ENCODE measurements at places on chromosomes 12 and 14. TPM values are rescaled to one million over a fixed set of nuclear protein-coding genes. Genes with fewer than 3 reads are reported as not detected.

The KRT74 gene
- total RNA-seq = not detected

The OR6C68 gene
- total RNA-seq = not detected

GRCh38 chr12:45655186-45655585 lies 74.3 kb upstream of the ARID2 start:
- H3K27ac ChIP-seq = no peak overlapping the region
- no peaks in the 10 kb centered on the region for H3K4me1 ChIP-seq
- DNase-seq = no peak
- H3K4me3 ChIP-seq = no peak overlapping the region
- no peaks in the 10 kb centered on the region for H3K36me3 ChIP-seq
- H3K27me3 ChIP-seq = no peaks in the 10 kb centered on the region

GRCh38 chr12:93047118-93047517 lies 118.0 kb upstream of the EEA1 start:
- no peaks in the 10 kb centered on the region for H3K36me3 ChIP-seq
- H3K4me3 ChIP-seq = no peak overlapping the region
- H3K27ac ChIP-seq = no peak overlapping the region

DNA sequence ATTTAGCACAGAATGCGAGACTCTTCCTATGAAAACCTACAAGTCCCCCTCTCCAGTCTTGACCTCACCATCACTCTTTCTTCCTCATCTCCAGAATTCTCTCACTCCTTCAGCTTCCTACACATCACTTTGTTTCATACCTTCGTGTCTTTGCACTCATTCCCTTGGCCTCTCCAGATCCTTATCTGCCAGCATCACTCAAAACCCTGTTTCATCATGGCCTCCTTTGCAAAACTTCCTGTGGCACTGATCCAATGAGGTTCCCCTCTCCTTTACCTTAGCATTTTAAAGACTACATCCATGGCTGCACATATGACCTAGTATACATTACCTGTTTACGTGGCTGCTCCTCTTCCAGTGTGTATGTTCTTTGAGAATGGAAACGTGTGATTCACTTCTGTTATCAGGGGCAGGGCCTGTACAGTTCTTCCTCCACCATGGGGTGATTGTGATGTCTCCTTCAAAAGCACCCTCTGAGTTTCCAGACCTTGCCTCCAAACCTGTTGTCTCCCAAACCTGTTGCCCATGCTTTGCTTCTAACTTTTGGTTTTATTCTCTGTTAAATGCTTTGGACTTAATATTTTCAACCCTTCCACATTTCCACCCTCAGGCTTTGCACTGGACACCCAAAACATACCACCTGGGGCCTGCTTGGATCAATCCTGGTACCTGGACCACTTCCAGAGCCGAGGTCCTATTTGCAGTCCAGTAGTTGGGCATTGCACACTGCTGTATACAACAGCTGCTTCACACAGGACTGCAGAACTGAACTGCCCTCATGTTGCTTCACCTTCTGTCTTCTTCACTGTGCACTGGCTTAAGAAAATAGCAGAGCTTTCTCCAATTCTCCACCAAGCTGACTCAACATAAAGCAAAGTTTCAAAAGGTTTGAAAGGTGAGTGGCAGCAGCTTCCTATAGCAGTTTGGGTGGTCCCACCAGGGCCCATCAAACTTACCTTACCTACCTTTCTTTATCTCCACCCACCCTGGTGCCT lies 131.7 kb downstream of the LLPH start:
- no peak for DNase-seq
- no peak overlapping the region for H3K4me3 ChIP-seq
- H3K27ac ChIP-seq = no peak overlapping the region
- H3K36me3 ChIP-seq = no peaks in the 10 kb centered on the region
- H3K27me3 ChIP-seq = no peaks in the 10 kb centered on the region

- H3K36me3 ChIP-seq = no peaks in the 10 kb centered on the region
- H3K27me3 ChIP-seq = no peaks in the 10 kb centered on the region
- H3K4me1 ChIP-seq = no peaks in the 10 kb centered on the region
Measured at GRCh38 chr12:29533815-29534489, 36.5 kb upstream of the OVCH1 start.

DNA sequence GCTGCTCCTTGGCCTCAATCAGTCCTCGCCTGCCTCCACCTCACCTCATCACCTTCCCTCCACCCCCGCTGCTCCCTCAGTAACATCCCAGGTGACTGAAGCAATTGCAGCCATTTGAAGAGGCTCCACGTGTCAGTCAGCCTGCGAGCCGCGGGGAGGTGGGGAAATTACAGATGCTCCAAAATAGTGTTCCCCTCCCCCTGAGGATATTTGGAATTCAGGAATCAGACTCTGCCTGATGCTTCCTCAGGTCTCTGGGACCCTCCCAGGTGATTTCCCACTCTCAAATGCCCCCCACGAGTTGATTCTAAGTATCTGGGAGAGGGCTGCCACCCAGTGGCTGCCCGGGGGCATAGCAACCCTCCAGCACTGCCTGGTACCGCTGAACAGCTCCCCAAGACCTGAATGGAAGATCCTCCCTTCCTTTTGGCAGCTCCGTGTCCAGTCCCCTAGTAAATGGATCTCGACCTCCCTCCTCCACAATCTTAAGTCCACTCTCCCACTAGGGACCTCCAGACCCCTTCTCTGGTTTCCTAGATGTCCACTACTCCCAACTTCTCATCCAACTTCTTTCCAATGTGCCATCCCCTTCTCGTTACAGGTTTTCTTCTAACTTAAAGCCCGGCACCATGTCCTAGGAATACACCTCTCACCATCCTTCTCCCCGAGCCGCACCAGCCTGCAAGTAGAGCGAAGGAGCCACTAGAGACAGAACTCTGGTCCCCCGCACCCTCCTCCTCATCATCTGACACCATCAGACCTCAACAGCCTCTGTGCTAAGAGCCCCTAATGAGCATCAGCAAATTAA lies 1.4 kb upstream of the ASIC1 start:
- H3K36me3 ChIP-seq = no peaks in the 10 kb centered on the region
- no peak overlapping the region for H3K27ac ChIP-seq
- no peak for DNase-seq
- H3K27me3 ChIP-seq = no peaks in the 10 kb centered on the region
- no peaks in the 10 kb centered on the region for H3K4me1 ChIP-seq

GRCh38 chr14:78022059-78022458 lies 148.1 kb upstream of the NRXN3 start:
- no peak overlapping the region for H3K27ac ChIP-seq
- peak; percentile 83 for DNase-seq

GRCh38 chr12:24948757-24949722 lies at the start of gene BCAT1:
Gene BCAT1 (minus strand): TSS chr12:24949101. CDS start chr12:24948932, 169 bp downstream.
- H3K27me3 ChIP-seq = no peaks in the 10 kb centered on the region
- peak; percentile 76 for DNase-seq
- H3K36me3 ChIP-seq = no peaks in the 10 kb centered on the region

GRCh38 chr14:56121816-56122215 lies 3.6 kb downstream of the PELI2 start:
- H3K27me3 ChIP-seq = no peaks in the 10 kb centered on the region
- DNase-seq = no peak
- peak overlapping the region; percentile 84 for H3K4me3 ChIP-seq
- H3K4me1 ChIP-seq = peaks cover 21% of the 10 kb centered on the region
- H3K36me3 ChIP-seq = no peaks in the 10 kb centered on the region

- H3K4me1 ChIP-seq = no peaks in the 10 kb centered on the region
- DNase-seq = no peak
- no peak overlapping the region for H3K4me3 ChIP-seq
- H3K27ac ChIP-seq = no peak overlapping the region
- no peaks in the 10 kb centered on the region for H3K27me3 ChIP-seq
Measured at GRCh38 chr12:89481213-89481914, 43.2 kb downstream of the GALNT4 start.

DNA sequence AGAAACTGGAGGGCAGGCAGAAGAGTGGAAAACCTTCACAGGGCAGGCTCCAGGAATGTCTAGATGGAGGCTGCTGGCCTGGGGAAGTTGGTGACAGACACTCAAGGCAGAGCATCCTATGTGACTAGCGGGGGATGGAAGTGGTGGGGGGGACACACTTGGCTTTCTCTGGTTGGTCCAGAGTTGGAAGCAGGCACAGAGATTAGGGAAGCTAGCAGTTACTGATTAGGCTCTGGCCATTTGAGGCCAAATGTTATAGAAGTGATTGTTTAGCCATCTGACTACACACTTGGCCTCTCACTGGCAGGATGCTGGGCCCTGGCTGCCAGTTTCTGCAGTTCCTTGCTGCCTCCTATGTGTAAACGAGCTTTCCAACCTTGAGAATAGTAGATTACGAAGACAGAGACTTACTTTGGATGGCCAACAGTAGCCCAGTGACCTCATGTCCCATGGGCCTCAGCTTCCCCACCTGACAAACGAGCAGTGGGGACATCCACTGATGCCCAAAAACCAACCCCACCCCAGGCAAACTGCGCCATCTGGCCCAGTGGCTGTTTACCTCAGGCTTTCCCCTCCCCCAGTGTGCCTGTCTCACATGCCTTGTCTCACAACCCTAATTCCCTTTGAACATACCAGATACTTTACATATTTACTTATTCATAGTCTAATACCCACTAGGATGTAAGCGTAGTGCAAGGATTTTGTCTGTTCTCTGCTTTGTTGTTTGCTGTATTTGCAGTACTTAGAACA lies 102.7 kb downstream of the PAPLN start:
- H3K27me3 ChIP-seq = no peaks in the 10 kb centered on the region
- H3K36me3 ChIP-seq = no peaks in the 10 kb centered on the region
- no peak for DNase-seq
- no peaks in the 10 kb centered on the region for H3K4me1 ChIP-seq

DNA sequence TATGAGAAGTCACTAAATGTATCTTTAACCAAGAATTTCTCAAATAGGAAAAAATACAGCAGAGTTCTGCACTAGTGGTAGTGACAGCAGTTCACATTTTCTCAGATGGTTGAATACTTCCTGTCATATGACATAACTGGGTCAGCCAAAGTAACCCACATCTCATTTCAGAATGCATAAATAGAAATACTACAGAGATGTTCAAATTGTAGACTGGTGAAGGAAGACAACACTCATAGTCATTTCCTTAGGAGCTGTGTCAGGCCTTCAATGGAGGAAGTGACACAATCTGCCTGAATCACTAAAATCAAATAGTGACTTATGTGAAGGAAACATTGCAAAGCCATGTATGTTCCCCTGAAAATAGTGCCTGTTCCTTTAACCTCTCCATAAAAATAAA lies 32.4 kb downstream of the FERMT2 start:
- H3K4me1 ChIP-seq = peaks cover 38% of the 10 kb centered on the region
- H3K27ac ChIP-seq = peak overlapping the region; percentile 51
- no peak overlapping the region for H3K4me3 ChIP-seq
- H3K27me3 ChIP-seq = no peaks in the 10 kb centered on the region

GRCh38 chr12:106771425-106771824 lies 3.1 kb upstream of the RIC8B start:
- H3K4me3 ChIP-seq = no peak overlapping the region
- no peaks in the 10 kb centered on the region for H3K36me3 ChIP-seq
- peak overlapping the region; percentile 46 for H3K27ac ChIP-seq
- DNase-seq = no peak

DNA sequence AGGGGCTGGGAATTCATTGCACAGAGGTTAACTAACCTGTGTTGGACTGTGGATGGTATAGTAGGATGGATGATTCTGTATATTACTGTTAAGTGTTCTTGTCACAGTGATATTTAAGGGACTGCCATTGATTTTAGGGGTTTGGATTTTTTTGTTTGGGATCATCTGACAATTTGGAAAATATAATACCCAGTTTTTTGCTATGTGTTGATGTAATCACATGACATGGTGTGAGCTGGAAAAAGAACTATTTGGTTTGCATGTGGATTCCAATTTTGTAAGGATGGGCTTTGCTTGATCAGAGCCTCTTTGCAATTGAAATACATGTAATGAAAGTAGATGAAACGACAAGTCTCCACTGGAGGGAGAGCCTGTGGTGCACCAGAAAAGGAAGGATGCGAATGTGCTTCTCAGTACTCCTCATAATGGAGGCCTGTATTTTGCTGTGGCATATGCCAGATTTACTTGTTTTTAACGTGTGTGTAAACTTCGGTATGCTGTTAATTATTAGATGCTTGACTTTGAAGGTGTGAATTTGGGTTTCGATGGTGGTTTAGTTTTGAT lies 2.7 kb downstream of the DYRK2 start:
- peak overlapping the region; percentile 97 for H3K27ac ChIP-seq
- H3K4me1 ChIP-seq = peaks cover 25% of the 10 kb centered on the region
- no peaks in the 10 kb centered on the region for H3K27me3 ChIP-seq
- no peaks in the 10 kb centered on the region for H3K36me3 ChIP-seq
- no peak for DNase-seq
- H3K4me3 ChIP-seq = no peak overlapping the region

GRCh38 chr12:7512553-7512952 lies 9.0 kb upstream of the CD163 start:
- no peak overlapping the region for H3K4me3 ChIP-seq
- no peaks in the 10 kb centered on the region for H3K4me1 ChIP-seq
- no peaks in the 10 kb centered on the region for H3K36me3 ChIP-seq
- no peak overlapping the region for H3K27ac ChIP-seq

GRCh38 chr12:53042607-53043454 lies 7.0 kb upstream of the TNS2 start:
- H3K36me3 ChIP-seq = peaks cover 13% of the 10 kb centered on the region
- no peak overlapping the region for H3K27ac ChIP-seq
- DNase-seq = no peak
- no peak overlapping the region for H3K4me3 ChIP-seq
- H3K4me1 ChIP-seq = peaks cover 6% of the 10 kb centered on the region

DNA sequence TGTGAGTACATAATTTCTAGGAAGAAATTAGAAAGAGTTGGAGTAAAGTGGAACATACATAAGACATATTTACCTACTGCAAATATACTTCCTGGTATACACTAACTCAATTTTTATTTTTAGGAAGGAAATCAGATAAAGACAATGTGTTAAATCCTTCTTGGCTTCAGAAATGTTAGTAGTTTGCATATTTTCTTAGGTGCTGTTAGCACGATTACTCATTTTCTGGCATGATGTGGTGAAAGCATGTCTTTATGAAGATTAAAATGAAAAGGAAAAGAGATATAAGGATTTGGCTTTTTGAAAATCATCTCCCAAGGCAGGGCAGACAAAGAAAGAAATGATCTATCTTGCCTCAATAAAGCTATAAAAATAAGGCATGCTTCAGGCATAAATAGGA lies 287.6 kb upstream of the E2F7 start:
- no peaks in the 10 kb centered on the region for H3K36me3 ChIP-seq
- DNase-seq = no peak
- no peak overlapping the region for H3K27ac ChIP-seq
- H3K27me3 ChIP-seq = no peaks in the 10 kb centered on the region
- no peaks in the 10 kb centered on the region for H3K4me1 ChIP-seq

DNA sequence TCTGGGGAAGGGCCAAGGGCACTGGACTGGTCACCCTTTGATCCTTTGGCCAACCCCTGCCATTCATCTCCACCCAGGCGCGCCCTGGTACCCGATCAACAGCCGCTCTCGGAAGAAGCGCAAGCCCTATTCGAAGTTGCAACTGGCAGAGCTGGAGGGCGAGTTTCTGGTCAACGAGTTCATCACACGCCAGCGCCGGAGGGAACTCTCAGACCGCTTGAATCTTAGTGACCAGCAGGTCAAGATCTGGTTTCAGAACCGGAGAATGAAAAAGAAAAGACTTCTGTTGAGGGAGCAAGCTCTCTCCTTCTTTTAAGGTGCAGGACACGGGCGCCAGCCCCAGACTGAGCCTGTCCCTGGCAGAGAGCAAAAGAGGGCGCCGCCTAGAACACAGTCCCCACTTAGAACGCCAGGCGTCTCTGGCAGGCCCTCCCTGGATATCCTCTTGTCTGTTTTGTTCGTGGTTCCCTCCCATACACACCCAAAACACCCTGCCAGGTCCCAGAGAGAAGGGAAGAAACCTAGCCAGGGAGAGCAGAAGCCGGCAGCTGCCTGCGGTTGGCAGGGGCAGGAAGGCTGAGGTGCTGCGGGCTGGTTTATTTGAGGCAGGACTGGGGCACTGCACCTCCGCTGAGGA lies 1.7 kb downstream of the HOXC12 start:
- peaks cover 86% of the 10 kb centered on the region for H3K27me3 ChIP-seq
- no peaks in the 10 kb centered on the region for H3K4me1 ChIP-seq
- H3K27ac ChIP-seq = no peak overlapping the region

Data from pancreas (tissue), 10 donors.